Lung (tissue), 17 donors: ENCODE measurements at places on chromosomes 2 and 18. TPM values are rescaled to one million over a fixed set of nuclear protein-coding genes. Genes with fewer than 3 reads are reported as not detected.
A peak's percentile ranks its signal among the peaks of the same experiment; 100 is the strongest.

DNA sequence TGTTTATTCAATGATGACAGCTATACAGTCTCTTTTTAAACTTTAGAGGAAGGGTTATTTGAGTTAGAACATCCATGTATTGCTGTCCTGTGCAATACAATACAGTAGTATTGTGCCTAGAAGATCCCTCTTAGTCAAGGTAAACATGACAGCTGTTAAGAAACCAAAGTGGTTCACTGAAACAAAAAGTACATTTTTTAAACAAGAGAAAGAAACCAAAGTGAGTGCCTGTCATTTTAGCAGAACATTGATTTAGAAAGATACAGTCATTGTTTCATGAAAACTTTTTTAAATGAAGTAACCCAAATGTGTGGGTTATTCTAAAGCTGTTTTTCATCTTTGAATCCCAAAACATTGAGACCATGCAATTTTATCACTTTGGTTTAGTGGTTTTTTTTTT lies 15.5 kb downstream of the ITPRID2 start:
- H3K36me3 ChIP-seq: peaks cover 26% of the 10 kb centered on the region
- no peak overlapping the region for H3K4me3 ChIP-seq
- no peaks in the 10 kb centered on the region for H3K27me3 ChIP-seq
- no peak overlapping the region for H3K27ac ChIP-seq
- H3K4me1 ChIP-seq: peaks cover 2% of the 10 kb centered on the region

- no peak overlapping the region for H3K4me3 ChIP-seq
- H3K27ac ChIP-seq: no peak overlapping the region
- no peaks in the 10 kb centered on the region for H3K4me1 ChIP-seq
Observed at GRCh38 chr2:148201075-148202004, 180.4 kb downstream of the MBD5 start.

DNA sequence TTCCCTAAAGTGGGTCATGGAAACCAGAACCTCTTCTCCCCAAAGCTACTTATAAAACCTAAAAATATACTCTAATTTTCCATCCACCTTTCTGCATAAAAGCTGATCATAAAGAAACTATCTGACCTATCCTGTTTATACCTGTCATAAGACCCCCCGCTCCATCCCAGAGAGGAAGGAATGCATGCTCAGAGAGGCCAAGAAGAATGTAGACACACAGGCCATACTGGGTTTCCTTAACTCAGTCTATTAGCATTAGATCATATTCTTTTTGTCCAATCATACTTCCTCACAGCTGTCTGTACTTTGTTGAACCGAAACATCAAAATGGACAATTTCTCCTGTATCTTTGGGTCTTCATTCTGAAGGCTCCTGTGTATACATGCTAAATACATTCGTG lies 52.3 kb downstream of the B3GNT2 start:
- H3K4me3 ChIP-seq: no peak overlapping the region
- H3K36me3 ChIP-seq: no peaks in the 10 kb centered on the region
- DNase-seq: no peak
- no peak overlapping the region for H3K27ac ChIP-seq

DNA sequence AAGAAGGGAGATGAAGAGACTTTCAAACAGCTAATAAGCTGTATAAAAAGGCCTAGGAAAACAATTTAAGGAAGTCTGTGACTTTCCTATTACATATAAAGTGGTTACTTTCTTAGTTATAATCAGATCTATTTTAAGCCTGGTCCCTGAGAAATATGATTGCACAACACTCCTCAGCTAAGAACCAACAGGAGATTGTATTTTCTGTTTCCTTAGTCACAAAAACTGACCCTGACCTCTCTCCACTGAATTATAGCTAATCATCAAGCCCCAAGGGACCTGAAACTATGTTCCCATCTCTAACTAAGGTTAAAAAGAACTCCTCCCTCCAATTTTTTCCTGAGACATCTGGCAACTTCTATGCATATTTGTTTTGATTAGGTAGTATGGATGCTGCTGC lies 106.9 kb downstream of the ROCK1 start:
- H3K27me3 ChIP-seq: no peaks in the 10 kb centered on the region
- peak; percentile 25 for DNase-seq
- no peaks in the 10 kb centered on the region for H3K4me1 ChIP-seq
- no peak overlapping the region for H3K27ac ChIP-seq
- peaks cover 5% of the 10 kb centered on the region for H3K36me3 ChIP-seq
- H3K4me3 ChIP-seq: no peak overlapping the region

GRCh38 chr2:212195626-212196025 lies 343.0 kb downstream of the ERBB4 start:
- no peaks in the 10 kb centered on the region for H3K27me3 ChIP-seq
- DNase-seq: peak; percentile 8
- no peak overlapping the region for H3K4me3 ChIP-seq
- H3K4me1 ChIP-seq: no peaks in the 10 kb centered on the region
- no peaks in the 10 kb centered on the region for H3K36me3 ChIP-seq
- no peak overlapping the region for H3K27ac ChIP-seq

DNA sequence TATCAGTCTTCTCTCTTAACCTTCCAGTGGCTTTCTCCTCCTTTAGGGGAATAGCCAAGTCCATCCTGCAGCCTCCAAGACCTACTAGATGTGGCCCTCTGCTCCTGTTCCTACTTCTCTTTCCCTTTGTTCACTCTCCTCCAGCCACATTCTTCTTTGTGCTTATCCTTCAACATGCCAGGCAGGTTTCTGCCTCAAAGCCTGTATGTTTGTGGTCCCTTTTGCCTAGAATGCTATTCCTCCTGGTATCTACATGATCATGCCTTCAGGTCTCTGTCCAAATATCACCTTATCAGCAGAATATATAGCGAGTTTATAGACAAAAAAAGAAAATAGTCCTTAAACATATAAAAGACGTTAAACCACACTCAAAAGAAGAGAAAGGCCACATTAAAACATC lies 5.5 kb downstream of the LYG2 start:
- no peaks in the 10 kb centered on the region for H3K36me3 ChIP-seq
- no peak overlapping the region for H3K27ac ChIP-seq
- H3K4me1 ChIP-seq: no peaks in the 10 kb centered on the region
- H3K27me3 ChIP-seq: no peaks in the 10 kb centered on the region
- no peak overlapping the region for H3K4me3 ChIP-seq
- DNase-seq: no peak

DNA sequence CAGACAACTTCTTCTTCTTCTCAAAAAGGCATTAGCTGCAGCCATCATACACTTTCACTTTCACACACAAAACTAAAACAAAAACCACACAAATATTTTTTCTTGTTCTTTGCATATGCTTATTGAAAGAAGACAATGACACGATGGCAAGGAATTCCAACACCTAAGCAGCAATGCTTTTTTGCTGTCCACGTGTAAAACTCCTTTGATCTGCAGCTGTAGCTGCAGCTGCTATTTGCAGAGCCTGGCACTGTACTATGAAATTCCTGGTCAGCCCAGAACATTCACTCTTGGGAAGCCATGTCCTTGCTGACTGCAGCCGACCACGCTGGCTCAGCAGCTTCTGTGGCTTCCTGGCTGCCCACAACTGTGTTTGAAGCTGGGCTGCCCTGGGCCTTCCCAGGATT lies 316.2 kb downstream of the CDH2 start:
- H3K4me3 ChIP-seq: no peak overlapping the region
- no peak overlapping the region for H3K27ac ChIP-seq
- H3K27me3 ChIP-seq: no peaks in the 10 kb centered on the region
- H3K36me3 ChIP-seq: no peaks in the 10 kb centered on the region
- DNase-seq: peak; percentile 4
- no peaks in the 10 kb centered on the region for H3K4me1 ChIP-seq

GRCh38 chr2:110702514-110703380 lies 24.9 kb upstream of the BUB1 start:
- H3K27me3 ChIP-seq: no peaks in the 10 kb centered on the region
- H3K4me1 ChIP-seq: no peaks in the 10 kb centered on the region
- no peak overlapping the region for H3K4me3 ChIP-seq
- H3K36me3 ChIP-seq: no peaks in the 10 kb centered on the region

DNA sequence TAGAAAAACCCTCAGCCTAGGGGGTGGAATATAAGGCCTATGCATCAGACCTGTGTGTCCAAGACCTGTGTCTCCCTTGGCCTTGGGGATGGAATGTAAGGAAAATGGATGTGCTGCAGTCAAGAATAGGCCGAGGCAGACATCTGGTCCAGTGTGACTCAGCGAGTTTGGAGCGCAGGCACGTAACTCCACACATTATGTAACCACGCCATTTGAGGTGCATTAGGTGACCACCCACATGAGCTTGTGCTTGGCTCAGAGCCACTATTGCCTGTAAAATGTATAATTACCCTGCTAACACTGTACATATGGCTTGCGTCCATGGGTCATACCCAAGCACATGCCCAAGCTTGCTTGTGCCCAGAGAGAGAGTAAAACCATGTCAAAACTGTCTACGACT lies 580.9 kb upstream of the HNMT start:
- H3K27ac ChIP-seq: no peak overlapping the region
- no peaks in the 10 kb centered on the region for H3K4me1 ChIP-seq
- no peaks in the 10 kb centered on the region for H3K36me3 ChIP-seq
- H3K4me3 ChIP-seq: no peak overlapping the region

DNA sequence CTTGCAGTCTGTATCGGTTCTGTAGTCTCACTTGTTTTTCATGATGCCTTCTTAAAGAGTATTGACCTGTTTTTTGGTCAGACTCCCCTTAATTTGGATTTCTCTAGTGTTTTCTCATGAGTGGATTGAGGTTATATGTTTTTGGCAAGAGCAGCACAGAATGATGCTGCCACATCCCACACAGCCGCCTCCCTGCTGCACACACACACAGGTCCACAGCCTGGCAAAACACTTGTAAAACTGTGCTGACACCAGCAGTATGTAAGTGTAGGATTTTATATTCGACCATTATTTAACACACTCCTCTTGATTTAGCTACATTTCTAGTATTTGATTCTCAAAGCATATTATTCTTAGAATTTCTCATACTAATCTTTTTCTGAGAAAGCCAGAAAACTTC lies 68.1 kb downstream of the ITGB1BP1 start:
- no peaks in the 10 kb centered on the region for H3K27me3 ChIP-seq
- H3K4me3 ChIP-seq: no peak overlapping the region
- DNase-seq: no peak
- no peak overlapping the region for H3K27ac ChIP-seq
- peaks cover 11% of the 10 kb centered on the region for H3K36me3 ChIP-seq

DNA sequence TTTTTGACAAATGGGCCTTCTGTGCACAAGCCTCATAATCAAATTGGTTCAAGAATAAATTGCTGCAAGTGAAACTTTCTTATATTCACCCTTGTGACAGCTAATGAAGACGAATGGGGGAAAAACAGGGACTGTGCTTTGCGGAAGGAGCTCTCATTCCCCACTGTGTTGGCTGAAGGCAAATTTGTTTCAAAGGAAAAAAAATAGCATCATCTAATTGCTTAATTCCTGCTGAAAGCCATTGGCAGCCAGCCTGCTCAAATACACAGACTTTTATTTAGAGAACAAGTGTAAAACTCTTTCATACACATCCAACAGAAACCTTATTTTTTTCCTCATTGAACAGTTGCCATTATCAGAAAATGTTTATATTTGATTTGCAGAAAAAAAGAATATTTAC lies 172.3 kb downstream of the ARL6IP6 start:
- no peak overlapping the region for H3K27ac ChIP-seq
- DNase-seq: peak; percentile 36
- H3K27me3 ChIP-seq: no peaks in the 10 kb centered on the region
- H3K4me1 ChIP-seq: no peaks in the 10 kb centered on the region
- H3K36me3 ChIP-seq: no peaks in the 10 kb centered on the region
- H3K4me3 ChIP-seq: no peak overlapping the region

- DNase-seq: peak; percentile 46
- H3K4me3 ChIP-seq: no peak overlapping the region
- H3K27me3 ChIP-seq: no peaks in the 10 kb centered on the region
- H3K36me3 ChIP-seq: no peaks in the 10 kb centered on the region
Observed at GRCh38 chr2:113080134-113080533, 12.4 kb downstream of the IL1F10 start.

DNA sequence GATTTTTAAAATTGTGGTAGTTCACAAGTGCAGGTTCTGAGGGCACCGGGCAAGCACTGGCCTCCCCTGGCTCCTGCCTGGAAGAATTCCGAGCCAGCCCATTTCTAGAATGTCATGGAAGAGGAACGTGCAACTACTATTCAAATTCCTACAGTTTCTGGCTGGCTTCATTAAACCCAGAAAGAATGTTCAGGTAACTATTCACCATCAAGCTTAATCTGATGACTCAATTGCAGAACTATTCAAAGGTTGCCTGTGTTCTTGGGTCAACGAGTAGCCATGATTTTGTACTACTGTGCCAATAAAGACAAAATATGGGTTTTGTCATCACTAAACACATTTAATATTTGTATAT lies 14.3 kb upstream of the MFF start:
- no peaks in the 10 kb centered on the region for H3K36me3 ChIP-seq
- H3K27me3 ChIP-seq: no peaks in the 10 kb centered on the region
- H3K27ac ChIP-seq: no peak overlapping the region
- no peak overlapping the region for H3K4me3 ChIP-seq
- DNase-seq: no peak
- no peaks in the 10 kb centered on the region for H3K4me1 ChIP-seq

GRCh38 chr18:56248610-56249235 lies 389.7 kb downstream of the TXNL1 start:
- no peaks in the 10 kb centered on the region for H3K27me3 ChIP-seq
- DNase-seq: no peak
- no peaks in the 10 kb centered on the region for H3K36me3 ChIP-seq
- H3K4me1 ChIP-seq: no peaks in the 10 kb centered on the region

DNA sequence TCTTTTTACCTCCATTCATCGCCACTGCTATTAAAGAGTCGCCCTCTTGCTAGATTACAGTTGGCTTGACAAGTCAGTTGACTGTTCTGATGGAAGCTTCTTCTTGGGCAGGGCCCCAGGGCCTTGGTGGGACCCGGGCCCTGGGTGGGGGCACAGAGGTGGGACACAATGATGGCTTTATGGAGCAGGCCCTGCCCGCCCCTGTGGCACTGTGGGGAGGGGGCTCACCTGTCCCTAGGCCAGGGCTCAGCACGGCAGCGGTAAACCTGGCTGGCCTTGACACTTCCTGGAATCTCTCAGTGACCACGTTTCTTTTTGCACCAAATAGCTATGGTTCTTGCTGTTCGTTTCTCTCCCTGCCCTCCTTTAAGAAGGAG lies 4.9 kb upstream of the HS6ST1 start:
- no peak for DNase-seq
- H3K4me1 ChIP-seq: no peaks in the 10 kb centered on the region
- H3K27me3 ChIP-seq: no peaks in the 10 kb centered on the region
- no peaks in the 10 kb centered on the region for H3K36me3 ChIP-seq

- H3K4me3 ChIP-seq: no peak overlapping the region
- no peaks in the 10 kb centered on the region for H3K36me3 ChIP-seq
Observed at GRCh38 chr2:15874321-15874720, 66.0 kb upstream of the MYCN start.

- no peak for DNase-seq
- no peaks in the 10 kb centered on the region for H3K4me1 ChIP-seq
- H3K27ac ChIP-seq: no peak overlapping the region
- H3K36me3 ChIP-seq: no peaks in the 10 kb centered on the region
- H3K27me3 ChIP-seq: no peaks in the 10 kb centered on the region
Observed at GRCh38 chr2:159457589-159457988, 158.8 kb downstream of the BAZ2B start.

GRCh38 chr2:28364610-28365009 lies 28.0 kb upstream of the FOSL2 start:
- DNase-seq: no peak
- no peaks in the 10 kb centered on the region for H3K36me3 ChIP-seq
- H3K27me3 ChIP-seq: no peaks in the 10 kb centered on the region
- no peak overlapping the region for H3K27ac ChIP-seq
- H3K4me1 ChIP-seq: peaks cover 15% of the 10 kb centered on the region

The FAM136A gene
- total RNA-seq: 23.7 TPM

The WDR75 gene
- total RNA-seq: 50.1 TPM

The SAG gene
- total RNA-seq: 0.46 TPM

The ACP1 gene
- total RNA-seq: 136 TPM

The PRKAG3 gene
- not detected for total RNA-seq

The DSG2 gene
- 26.8 TPM for total RNA-seq

The GPR45 gene
- not detected for total RNA-seq

The POTEE gene
- total RNA-seq: 0.09 TPM

The TUBA4B gene
- 20.3 TPM for total RNA-seq
